Posterior cingulate gyrus (tissue), 11 donors: ENCODE measurements at places on chromosomes 16 and 17.

GRCh38 chr17:60840456-60840855 lies 162.8 kb downstream of the BCAS3 start:
- DNase-seq, result no peak

DNA sequence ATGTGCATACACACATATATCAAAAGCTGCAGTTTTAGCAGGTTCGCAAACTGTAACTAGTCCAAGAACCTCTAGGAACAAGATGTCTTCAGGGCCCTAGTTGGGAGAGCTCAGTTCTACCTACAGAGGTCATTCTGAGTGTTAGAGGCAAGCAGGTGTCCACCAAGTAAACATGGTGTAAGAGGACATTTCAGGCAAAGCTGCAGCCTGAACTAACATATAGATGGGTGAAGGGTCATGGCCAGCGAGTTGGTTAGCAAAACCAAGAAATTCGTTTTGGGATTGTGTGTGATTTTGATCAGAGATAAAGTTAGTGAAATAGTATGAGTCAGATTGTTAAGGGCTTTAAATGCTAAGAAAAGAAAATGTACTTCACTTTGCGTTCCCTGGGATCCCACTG lies 24.6 kb downstream of the C17orf75 start:
- no peak for DNase-seq

GRCh38 chr16:82008957-82009592 lies 2.2 kb downstream of the SDR42E1 start:
- no peak for DNase-seq

GRCh38 chr16:85498607-85499006 lies 114.5 kb upstream of the GSE1 start:
- DNase-seq, result no peak

- no peak for DNase-seq
These were observed 35.2 kb downstream of the HSBP1 start for GRCh38 chr16:83842756-83843507.

GRCh38 chr16:23509782-23510163 lies 521 bp downstream of the GGA2 start:
- DNase-seq, result no peak

- DNase-seq, result no peak
These were observed 29.8 kb downstream of the PITPNM3 start for GRCh38 chr17:6526362-6527152.

GRCh38 chr16:2505695-2506094 lies 8.1 kb upstream of the ATP6V0C start:
- no peak for DNase-seq

GRCh38 chr17:14604591-14605266 lies 303.8 kb downstream of the HS3ST3B1 start:
- DNase-seq, result no peak

- no peak for DNase-seq
These were observed 23.7 kb downstream of the HSBP1 start for GRCh38 chr16:83831456-83831987.
